ENCODE measurements at places on chromosomes 16 and 17.

DNA sequence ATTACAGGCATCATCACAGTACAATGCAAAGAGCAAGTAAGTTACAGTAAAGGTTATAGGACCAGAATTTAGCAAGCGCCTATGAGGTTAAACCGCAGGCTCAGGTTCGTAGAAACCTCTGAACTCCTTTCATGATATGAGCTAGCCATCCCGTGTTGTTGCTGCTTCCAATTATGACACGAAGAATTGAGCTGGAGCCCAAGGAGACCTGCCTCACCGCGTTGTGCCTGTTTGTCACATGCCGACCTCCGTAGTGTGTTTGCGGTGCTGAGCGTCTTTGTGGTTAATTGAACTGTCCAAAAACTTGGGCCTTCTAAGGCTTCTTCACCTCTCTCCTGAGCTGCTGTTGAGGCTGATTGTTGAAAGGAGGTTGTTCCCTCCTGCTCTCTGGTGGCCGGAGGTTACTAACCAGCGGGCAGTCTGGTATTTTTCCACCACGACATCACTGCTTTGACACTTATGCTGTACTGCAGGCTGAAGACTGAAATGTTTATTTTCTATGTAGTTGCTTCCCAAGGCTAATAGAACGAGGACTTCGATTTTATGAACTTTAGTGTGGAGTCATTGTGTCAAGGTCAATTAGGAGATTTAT, 67.5 kb downstream of the SEC14L1 start:
- peak; percentile 86 for ATAC-seq

DNA sequence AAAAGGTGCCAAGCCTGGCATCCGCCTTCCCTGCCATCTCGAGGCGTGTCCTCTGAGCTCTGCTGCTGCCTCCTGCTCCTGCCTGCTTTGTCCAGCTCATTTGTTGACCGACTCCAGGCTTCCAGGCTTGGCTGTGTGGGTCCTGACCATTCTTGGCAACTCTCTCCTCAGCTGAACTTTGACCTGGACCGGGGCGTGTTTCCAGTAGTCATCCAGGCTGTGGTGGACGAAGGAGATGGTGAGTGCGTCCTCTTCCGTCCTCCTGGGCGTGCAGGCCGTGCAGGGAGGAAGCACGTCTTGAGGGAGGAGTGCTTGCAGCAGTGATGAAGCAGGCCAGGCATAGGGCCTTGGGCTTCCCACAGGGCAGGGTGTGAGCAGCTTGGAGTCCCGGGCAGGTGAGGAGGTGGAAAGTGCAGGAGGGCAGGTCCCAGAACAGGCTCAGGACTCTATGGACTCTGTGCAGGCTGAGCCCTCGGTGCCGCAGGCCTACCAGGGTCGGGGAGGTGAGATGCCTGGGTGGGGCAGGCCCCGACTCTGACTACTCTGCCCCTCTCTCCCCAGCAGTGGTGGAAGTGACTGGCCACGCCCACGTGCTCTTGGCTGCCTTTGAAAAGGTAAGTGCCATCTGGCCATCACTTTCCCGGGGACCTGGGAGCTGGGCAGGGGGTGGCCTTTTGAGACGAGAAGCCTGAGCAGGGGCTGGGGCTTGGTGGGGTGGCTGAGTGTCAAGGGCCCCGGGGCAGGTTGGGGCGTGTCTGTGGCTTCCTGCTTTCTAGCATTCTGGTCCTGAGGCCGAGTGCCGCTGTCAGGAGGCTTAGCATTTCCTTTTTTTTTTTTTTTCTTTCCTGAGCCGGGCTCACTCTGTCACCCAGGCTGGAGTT, 28.6 kb upstream of the NUDT16L1 start:
- no peak for ATAC-seq

GRCh38 chr17:17781591-17782496, 54.9 kb downstream of the SREBF1 start:
- ATAC-seq = peak; percentile 59

DNA sequence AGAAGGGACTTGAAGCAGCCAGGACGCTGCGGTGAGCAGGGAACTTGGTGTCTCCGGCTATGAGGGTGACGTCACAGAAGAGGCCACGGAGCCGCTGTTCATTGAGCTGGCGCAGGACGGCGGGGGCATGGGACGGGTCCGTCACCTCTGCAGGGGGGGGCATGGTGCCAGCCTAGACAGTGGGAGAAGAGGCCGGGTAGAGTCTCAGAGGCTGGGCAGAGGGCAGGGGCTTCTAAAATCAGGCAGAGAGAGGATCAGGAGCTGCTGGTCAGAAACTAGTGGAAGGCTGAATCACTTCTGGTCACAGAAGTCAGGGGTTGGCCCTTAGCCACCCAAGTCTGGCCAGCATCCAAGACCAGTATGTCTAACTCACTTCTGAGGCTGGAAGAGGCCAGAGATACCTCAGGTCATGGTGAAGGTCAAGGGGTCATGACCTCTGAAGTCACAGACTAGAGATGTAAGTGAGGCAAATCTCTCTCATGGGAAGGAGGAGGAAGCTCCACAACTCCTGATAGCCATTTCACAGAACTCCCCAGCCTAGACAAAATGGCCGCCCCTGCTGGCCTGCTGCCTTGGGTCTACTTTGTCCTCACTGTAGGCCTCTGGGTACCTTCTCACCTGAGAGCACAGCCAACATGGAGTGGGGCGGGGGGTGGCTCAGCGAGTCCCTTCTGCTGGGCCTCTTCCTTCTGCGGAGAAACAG, 12.6 kb downstream of the ZBTB4 start:
- peak; percentile 21 for ATAC-seq

DNA sequence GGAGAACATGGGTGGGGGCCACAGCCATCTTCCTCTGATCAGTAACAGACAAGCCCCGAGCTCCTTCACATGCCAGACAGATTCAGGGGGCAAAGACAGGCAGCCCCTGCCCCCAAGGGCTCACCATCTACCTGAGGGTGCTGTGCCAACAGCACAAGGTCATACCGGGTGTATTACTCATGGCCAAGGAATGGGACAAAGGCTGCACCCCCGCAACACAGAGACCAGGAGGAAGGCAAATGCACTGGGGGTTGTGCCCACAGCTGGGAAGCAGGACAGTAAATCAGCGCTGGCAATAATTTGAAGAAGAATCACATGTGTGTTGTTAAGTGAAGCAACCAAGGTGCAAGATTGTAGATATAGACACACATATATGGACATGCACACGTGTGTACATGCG, 137.1 kb downstream of the C16orf95 start:
- no peak for ATAC-seq

DNA sequence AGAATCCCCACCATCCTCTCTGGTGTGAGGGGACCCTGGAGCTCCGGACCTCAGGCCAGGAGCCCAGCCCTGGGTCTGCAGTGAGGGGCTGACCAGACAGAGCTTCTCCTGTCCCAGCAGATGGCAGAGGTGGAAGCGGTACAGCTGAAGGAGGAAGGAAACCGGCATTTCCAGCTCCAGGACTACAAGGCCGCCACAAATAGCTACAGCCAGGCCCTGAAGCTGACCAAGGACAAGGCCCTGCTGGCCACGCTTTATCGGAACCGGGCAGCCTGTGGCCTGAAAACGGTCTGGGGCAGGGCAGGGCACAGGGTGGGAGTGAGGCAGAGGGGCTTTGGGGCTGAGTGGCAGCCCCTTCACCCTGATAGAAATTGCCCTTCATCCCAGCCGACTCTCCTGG, 527 bp downstream of the UNC45B start:
- no peak for ATAC-seq

- ATAC-seq = no peak
These were observed 80.4 kb upstream of the AKTIP start for GRCh38 chr16:53583401-53583800.

DNA sequence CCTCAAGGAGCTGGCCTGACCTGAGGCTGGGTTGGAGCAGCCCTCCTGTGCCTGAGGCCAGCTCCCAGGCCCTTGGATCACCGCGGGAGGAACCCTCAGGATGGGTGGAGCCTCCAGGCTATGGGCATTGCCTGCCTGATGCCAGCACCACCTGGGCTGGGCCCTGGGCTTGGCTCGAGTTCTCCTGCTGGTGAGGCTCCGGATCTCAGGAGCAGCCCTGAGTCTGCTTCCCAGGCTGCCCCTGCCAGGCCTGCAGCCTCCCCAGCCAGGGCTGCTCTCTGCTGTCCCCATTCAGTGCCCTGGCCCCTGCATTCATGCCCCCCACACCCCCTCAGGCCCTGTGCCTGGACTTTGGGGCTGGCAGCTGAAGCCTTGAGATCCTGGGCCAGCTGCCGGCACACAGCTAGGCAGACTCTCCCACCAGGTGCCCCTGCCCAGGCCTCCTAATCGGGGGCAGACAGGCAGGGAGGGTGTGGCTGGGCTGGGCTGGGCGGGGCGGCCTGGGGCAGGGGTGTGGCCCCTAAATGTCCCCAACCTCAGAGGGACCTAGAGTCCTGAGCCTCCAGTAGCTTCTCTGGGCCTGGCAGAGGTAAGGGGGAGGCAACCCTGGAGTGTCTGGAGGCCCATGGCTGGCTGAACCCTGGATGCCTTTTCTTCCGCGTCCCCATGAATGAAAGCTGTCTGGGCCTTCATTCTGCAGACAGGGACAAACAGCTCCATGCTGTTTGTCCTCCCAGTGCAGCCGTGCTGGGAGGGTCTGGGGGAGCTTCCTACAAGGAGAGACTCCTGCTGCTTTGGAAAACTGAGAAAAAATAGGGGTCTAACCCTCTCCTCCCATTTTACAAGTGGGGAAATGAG, 1.1 kb upstream of the PIGQ start:
- ATAC-seq = no peak

DNA sequence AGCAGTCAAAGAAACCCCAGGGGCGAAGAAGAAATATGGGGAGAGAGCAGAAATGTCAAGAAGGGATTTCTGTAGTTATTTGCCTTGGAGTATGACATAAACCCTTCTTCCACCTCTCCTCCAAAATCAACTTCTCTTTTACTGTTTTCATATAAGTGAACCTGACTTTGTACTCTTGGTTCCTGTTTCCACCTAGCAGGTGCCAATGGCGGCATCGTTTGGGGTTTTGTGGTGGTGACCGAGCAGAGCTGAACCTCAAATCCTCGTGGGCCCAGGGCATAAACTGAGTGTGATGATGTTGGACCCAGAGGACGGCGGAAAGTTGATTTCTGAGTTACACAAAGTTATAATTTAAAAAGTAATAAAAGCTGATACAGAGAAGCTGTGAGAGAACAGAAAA, 39.6 kb upstream of the PSMD7 start:
- ATAC-seq = no peak

DNA sequence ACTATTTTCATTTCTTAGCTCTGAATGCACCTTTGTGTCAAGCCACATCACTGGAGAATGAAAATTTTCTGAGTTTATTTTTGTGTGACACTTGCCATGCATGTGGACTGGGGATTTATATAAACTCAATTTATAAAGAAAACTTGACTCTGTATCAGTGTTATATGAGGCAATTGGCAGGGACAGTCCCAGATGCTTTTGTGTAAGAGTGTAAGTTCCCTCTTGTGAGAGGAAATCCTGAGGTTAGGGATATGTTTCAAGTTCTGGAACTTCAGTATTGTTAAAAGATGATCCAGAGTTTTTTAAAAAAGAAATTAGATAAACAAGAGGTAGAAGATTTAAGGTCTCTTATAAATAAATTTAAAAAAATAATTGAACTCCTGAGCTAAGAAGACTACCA, 10.9 kb upstream of the CCL8 start:
- no peak for ATAC-seq

- no peak for ATAC-seq
These were observed 46.4 kb downstream of the DNAH2 start for GRCh38 chr17:7763919-7764318.

DNA sequence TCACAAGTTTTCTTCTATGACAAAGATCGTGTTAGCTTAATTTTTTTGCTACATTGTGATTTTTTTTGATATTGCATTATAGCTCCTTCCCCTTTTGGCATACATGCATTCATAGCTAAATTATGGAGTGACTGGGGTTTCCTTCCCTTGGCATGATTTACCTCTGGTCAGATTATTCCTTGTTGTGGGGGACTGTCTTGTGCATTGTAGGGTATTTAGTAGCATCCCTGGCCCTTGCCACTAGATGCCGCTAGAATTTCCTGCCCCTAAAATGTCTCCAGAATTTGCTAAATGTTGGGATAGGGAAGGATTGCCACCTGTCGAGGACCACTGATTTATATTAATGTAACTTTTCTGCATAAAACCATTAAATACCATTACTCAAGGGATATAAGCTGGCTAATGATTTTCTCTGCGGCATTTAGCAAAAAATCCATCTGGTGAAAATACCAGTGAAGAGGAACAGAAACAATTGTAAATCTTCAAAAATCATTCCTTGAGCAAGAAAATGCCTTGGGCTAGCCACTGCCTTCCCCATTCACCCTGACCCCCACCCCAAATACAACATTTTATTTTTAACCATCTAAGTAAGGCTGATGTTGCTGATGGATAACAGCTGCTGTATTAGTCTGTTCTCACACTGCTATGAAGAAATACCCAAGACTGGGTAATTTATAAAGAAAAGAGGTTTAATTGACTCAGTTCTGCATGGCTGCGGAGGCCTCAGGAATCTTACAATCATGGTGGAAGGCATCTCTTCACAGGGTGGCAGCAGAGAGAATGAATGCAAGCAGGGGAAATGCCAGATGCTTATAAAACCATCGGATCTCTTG, 195.2 kb downstream of the MAP2K6 start:
- ATAC-seq = peak; percentile 51

- peak; percentile 26 for ATAC-seq
These were observed 11.5 kb upstream of the CLEC18C start for GRCh38 chr16:70162041-70162451.
